ENCODE measurements at places on chromosomes 2 and 18.
A peak's percentile ranks its signal among the peaks of the same experiment; 100 is the strongest.

GRCh38 chr18:60555625-60556024 is 183.1 kb upstream of the MC4R start:
- DNase-seq = no peak

GRCh38 chr18:320155-320554 is 52.3 kb upstream of the THOC1 start:
- DNase-seq = no peak

GRCh38 chr2:207930747-207931146 is 94.6 kb downstream of the PLEKHM3 start:
- DNase-seq = no peak

- DNase-seq = no peak
Measured at GRCh38 chr2:50575232-50575631, 456.7 kb downstream of the NRXN1 start.

DNA sequence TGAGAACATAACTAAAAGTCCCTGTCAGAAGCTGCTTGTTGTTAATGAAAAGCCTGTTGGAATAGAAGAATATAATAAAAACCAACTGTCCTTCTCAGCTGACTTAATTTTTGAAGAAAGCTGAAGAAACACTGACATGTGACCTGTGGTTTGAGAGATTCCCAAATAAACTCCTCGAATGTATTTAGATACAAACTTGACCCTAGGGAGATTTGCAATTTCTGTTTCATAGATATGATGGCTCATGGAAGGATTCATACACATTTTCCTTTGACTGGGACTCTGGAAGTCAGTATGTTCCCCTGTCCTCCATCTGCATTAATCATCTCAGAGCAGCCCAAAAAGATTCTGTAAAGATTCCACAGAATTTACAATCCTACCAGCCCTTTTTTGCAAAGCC is 195.1 kb downstream of the TMEM247 start:
- no peak for DNase-seq

- no peak for DNase-seq
Measured at GRCh38 chr18:51537487-51537886, 340.0 kb upstream of the MEX3C start.

DNA sequence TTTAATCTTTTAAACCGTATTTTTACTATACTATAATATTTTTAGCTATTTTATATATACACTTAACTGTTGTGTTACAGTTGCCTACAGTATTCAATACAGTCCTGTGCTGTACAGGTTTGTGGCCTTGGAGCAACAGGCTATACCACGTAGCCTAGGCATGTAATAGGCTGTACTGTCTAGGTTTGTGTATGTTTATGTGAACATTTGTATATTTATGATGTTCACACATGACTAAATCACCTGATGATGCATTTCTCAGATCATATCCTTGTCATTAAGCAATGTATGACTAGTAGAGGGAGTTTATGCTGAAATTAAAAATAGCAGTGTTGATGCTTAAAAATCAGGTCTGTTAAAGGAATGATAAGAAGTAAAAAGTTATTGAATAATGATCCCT is 92.3 kb upstream of the RANBP2 start:
- peak; percentile 23 for DNase-seq

- peak; percentile 54 for DNase-seq
Measured at GRCh38 chr2:207142461-207142860, 23.3 kb downstream of the KLF7 start.

- DNase-seq = no peak
Measured at GRCh38 chr2:161041356-161041755, 118.9 kb upstream of the TANK start.

DNA sequence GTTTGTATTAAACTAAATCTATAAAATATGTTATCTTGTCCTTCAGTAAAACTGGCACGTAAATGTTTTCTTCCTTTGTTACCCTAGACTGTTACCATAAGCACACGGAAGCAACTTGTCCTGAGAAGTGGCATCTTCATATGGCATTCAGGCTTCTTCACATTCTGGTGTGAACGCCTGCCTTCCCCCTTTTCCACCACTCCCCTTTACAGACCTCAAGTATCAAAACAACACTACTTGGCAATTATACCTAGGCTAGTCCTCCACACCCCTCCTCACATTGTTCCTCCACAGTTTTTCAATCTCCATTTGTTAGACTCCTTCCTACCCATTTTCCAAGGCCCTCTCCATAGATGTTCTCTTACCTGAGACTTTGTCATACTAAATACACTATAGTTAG is 2.9 kb downstream of the MEX3C start:
- no peak for DNase-seq

GRCh38 chr18:10070561-10071000 is 156.8 kb downstream of the VAPA start:
- DNase-seq = no peak

DNA sequence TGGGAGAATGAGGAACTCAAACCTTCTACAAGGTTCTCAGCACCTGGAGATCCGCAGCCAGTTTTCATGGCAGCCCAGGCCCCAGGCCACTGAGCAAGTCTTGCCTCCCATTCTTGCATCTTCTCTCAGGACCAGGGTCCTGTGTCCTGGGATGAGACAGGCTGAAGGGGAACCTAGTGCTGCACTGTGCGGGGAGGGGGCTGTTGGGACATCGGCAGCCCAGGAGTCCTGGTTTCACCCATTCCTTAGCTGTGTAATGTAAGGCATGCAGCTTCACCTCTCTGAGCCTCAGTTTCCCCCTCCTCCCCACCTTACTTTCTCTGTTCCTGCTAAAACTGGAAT is 43.9 kb downstream of the TNS1 start:
- no peak for DNase-seq

DNA sequence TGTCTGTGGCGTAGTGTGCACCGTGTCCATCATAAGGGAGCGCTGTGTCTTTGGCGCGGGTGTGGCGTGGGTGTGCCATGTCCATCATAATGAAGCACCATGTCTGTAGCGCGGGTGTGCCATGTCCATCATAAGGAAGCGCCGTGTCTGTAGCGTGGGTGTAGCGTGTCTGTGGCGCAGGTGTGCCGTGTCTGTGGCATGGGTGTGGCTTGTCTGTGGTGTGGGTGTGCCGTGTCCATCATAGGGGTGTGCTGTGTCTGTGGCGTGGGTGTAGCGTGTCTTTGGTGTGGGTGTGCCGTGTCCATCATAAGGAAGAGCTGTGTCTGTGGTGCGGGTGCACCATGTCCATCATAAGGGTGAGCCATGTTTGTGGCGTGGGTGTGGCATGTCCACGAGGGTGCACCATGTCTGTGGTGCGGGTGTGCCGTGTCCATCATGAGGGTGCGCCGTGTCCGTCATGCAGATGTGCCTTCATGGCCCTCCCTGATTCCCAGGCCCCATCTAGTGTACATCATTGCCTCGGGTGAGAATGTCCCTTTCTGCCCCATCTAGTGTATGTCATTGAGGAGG is 275.0 kb downstream of the GBX2 start:
- DNase-seq = no peak

- no peak for DNase-seq
Measured at GRCh38 chr2:197204519-197205250, 105.9 kb downstream of the ANKRD44 start.

DNA sequence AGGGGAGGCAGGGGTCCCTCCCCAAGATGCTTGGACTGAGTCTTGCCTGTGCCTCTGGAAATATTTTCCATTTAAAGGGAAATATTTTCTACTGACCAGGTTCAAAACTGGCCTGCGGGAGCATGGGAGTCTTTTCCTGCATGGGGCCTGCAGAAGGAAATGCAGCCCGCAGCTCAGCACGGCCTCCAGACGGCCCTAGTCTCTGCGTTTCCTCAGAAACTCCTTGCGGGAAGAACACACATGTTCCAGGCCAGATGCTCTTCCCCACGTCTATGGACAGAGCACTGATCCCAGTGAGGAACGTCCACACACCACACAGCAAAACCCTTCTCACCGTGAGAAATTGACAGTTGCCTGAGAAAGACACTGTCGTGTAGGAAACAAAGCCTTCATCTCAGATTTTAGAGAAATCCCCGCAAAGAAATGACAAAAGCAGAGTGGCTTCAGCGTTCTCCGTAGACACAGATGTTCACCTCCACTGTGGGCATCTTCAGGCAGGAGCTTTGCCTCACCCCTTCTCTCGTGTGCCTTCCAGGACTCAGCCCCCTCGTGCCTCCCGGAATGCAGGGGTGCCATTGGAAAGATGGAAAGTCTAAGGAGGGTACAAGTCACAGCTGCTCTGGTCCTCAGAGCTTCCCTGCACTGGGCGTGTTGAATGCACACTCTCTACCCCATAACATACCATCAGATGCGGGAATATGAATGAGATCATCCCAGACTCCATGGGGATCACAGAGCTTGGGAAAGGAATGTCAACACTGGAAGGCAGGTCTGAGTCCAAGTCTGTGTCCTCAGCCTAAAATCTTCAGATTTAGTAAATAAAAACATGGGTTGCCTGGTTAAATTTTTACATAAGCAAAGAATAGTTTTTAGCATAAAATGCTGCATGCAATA is 438.7 kb upstream of the SALL3 start:
- DNase-seq = no peak

- no peak for DNase-seq
Measured at GRCh38 chr2:34307636-34308035, 708.5 kb upstream of the FAM98A start.

- no peak for DNase-seq
Measured at GRCh38 chr2:45242161-45242741, 233.0 kb upstream of the SIX2 start.

- DNase-seq = no peak
Measured at GRCh38 chr2:203492965-203493364, 42.1 kb downstream of the RAPH1 start.

GRCh38 chr2:170711774-170712652 is 3.1 kb upstream of the SP5 start:
- no peak for DNase-seq

DNA sequence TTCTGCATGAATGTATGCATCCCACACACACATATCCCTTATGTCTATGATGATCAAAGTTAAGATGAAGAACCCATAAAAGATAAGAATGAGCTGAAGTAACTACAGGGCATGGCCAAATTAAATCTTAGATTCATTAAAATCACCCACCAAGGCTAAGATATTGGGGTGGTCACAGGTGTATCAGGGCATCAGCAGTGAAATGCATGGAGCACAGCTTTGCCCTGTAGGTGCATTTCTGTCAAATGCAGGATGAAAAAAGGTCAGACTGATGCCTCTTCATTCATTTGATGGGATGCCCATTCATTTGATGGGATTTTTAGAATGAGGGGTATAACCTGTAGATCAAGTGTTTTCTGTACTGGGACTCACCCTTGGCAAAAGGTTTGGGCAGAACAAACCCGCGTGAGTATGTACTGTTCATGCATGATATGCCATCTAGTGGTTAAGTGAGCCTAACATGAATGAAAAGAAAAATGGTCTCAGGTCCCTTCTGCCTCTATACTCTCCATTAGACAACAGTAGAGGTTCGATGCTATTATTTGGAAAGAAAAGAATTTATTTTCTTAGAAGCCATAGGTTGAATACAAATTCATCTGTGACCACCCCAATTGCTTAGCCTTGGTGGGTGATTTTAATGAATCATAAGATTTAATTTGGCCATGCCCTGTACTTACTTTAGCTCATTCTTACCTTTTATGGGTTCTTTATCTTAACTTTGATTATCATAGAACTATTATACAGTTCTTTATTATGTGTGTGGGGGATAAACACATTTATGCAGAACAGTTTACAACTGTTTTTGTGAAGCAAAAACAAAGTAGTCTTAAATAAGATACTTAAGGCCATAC is 43.2 kb upstream of the NOSTRIN start:
- peak; percentile 28 for DNase-seq

GRCh38 chr2:160667811-160668210 is 174.2 kb upstream of the RBMS1 start:
- DNase-seq = no peak

DNA sequence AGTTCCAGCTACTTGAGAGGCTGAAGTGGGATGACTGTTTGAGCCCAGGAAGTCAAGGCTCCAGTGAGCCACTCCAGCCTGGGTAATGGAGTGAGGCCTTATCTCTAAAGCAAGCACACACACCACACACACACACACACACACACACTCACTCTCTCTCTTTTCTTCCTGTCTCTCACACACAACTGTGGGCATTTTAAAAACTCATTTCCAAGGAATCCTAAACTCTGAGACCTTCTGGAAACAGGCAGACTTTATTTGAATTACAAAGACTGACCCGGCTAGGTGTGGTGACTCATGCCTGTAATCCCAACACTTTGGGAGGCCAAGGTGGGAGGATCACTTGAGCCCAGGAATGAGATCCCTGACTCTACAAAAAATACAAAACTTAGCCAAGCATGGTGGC is 21.3 kb downstream of the WDSUB1 start:
- DNase-seq = no peak

- DNase-seq = no peak
Measured at GRCh38 chr2:190996338-190996946, 17.5 kb downstream of the STAT1 start.

DNA sequence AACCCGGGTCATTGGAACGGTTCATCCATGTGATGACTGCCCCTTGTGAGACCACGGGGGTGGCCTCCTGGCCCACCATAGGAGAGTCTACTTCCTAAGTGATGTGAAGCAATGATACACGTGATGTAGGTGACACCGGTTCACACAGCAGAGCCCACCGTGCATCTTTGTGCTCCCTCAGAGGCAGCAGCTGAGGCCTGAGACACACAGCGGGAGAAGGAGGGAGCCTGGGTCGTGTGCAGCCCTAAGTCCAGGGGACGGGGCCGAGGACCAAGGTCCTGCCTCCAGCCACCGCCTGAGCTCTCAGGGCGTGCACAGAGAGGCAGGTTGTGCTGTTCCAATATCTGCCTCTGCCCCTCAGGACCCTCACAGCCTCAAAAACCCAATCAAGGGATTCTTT is 377.2 kb upstream of the SALL3 start:
- no peak for DNase-seq

- no peak for DNase-seq
Measured at GRCh38 chr18:35971661-35972196, 750 bp upstream of the RMP24 start.

- DNase-seq = peak; percentile 34
Measured at GRCh38 chr2:98341241-98341640, 5.0 kb upstream of the CNGA3 start.

DNA sequence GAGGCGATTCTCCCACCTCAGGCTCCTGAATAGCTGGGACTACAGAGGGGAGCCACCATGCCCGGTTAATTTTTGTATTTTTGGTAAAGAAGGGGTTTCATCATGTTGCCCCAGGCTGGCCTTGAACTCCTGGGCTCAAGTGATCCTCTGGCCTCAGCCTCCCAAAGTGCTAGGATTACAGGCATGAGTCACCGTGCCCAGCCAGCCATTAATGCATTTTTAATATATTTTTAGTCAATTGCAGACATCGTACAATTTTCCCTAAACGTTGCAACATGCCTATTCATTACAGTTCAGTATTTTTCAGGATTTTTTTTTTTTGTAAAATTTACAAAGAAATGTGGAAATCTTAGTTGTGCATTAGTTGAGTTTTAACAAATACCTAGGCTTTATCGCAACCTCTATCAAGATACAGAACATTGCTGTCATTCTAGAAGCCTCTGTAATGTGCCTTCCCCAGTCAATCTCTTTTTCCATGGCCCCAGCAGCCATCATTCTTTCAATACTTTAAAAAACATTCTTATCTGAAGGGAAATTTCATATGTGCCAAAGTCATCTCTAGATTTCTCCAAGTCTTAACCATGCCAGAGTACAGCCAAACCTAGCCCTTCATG is 14.7 kb downstream of the NABP1 start:
- DNase-seq = peak; percentile 13

GRCh38 chr2:287471-287885 is 413 bp downstream of the ALKAL2 start:
- DNase-seq = no peak

- no peak for DNase-seq
Measured at GRCh38 chr2:106868275-106868674, 17.7 kb downstream of the ST6GAL2 start.

Data from inflammatory macrophage treated with lipopolysaccharide for 1 hour (primary cell).